ENCODE measurements at places on chromosomes 2 and 18. TPM values are rescaled to one million over a fixed set of nuclear protein-coding genes. Genes with fewer than 3 reads are reported as not detected.

- peak; percentile 99 for DNase-seq
Observed at GRCh38 chr2:127508631-127509034, 17.7 kb downstream of the IWS1 start.

DNA sequence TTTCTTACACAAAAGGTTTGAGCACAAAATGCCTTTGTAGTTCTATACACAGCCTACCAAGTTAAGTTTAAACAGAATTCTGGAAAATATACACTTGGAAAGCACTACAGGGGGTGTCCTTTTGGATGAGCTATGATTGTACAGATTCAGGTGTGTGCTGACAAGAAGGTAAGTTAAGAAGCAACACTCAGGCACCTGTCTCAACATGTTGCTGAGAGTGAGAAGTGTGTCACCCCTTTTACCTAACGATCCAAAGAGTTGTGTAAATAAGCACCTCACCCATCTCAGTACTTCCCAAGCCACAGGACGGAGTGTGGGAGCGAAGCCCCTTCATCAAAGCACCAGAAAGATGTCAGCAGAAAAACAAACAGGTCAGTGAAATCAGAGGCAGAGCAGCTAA lies 109.5 kb upstream of the DAPL1 start:
- DNase-seq = no peak

DNA sequence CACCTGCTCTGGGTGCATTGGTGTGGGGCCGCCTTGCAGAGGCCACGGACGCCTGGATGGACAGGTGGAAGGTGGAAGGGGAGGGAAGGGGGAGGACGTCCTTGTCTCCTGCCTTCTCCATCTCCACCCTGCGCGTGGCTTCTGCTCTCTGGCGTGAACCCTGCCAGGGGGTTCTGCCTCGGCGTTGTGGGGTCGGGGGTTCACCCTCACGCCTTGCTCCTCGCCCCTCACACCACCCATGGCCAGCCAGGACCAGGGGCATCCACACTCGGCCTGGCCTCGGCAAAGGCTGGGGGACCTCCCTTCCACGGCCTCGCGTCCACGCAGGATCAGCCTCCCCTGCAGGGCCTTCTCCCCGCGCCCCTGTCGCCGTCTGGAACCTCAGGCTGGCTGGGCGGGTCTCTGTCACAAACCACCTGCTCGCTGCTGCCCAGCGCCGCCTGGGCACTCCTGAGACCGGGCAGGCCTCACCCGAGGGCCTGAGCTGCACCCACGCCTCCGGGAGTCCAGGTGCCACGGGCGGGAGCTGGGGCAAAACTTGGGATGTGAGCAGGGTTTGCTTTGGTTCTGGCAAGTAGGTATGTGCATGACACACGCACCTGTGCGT lies 655.9 kb downstream of the GALR1 start:
- no peak for DNase-seq

DNA sequence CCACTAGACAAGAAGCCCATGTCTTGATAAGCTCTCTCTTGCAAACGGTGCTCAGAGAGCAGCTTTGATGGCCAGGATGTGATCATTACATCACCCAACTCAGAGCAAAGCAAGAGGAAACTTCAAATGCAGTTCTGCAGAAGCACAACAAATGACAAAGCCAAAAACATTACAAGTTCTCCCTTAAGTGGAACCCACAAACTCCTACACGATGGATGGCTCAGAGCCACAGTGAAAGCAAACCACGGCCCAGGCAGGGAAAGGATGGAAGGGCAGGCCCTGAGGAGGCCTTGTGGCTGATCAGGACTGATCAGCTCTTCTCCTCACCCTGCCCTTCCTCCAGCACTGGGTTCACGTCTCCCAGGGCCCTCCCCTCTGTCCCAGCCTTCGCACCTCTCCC lies 326.4 kb downstream of the EIPR1 start:
- no peak for DNase-seq

- no peak for DNase-seq
Observed at GRCh38 chr2:190587106-190587505, 52.6 kb upstream of the NEMP2 start.

DNA sequence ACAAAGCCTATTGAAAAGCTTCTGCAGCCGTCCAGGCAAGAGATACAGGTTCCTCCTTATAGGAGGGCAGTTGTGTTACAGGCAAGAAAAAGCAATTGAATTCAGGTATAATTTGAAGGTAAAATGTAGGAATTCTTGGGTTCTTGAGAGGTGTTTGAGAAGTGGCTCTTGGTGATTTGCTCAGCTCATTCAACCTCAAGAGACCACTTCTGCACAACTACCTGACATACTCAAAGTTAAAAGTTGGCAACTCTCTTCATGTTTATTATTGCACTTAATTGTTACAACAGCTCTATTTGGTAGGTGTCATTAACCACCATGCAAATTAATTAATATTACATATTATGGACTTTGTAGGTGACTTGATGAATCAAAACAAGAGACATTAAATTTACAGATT lies 753.2 kb downstream of the ADCYAP1 start:
- DNase-seq = no peak

GRCh38 chr2:18625563-18625962 lies 36.2 kb upstream of the NT5C1B start:
- no peak for DNase-seq

- DNase-seq = peak; percentile 13
Observed at GRCh38 chr2:123993728-123994323, 31.3 kb upstream of the CNTNAP5 start.

DNA sequence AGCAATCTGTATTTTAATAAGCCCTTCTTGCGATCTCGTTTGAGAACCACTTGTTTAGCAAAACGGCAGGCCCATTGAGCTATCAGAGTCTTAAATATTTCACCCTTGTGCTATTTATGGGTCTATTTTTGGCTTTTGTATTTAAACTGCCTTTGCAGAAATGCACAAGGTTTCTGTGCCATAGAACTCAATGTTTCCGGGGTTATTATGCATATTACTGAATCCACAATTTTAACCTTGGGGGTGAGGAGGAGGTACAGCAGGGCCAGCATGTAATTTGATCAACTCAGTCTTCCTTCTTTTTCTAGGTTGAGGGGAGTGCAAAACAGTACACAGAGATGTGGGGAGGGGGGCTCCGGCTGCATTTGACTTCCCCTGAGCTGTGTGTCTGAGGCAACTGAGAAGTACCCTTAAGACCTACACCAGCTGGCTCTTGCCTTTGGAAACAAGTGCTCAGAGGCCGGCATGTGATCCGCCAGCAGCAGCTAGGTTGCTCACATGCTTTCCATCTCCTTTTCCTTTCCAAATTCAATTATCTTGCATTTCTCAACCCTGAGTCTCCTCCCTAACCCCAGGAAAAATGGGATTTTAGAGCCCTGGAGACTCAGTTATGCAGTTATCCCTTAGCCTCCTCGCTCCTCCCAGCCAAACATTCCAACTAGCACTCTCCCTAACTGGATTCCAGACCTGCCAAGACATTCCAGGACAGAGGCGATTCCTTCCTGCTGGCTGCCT lies 103.0 kb downstream of the HNRNPLL start:
- DNase-seq = no peak

DNA sequence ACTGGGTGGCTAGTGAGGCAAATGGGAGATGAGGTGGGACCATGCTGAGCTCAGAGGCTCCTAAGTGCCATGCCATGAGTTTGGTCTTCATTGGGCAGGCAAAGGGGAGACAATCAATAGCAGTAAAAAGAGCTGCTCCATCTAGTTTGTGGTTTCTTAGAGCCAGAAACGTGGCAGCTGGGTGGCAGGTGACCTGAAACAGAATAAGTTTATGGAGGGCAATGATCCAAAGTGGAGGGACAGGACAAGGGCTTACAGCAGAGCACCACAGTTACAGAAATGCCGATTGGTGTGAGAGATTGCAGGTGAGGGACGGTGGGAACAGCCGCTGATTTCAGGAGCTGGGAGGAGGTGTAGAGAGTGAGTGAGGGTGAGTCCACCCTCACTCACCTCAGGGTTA lies 237.0 kb downstream of the LPIN1 start:
- DNase-seq = no peak

DNA sequence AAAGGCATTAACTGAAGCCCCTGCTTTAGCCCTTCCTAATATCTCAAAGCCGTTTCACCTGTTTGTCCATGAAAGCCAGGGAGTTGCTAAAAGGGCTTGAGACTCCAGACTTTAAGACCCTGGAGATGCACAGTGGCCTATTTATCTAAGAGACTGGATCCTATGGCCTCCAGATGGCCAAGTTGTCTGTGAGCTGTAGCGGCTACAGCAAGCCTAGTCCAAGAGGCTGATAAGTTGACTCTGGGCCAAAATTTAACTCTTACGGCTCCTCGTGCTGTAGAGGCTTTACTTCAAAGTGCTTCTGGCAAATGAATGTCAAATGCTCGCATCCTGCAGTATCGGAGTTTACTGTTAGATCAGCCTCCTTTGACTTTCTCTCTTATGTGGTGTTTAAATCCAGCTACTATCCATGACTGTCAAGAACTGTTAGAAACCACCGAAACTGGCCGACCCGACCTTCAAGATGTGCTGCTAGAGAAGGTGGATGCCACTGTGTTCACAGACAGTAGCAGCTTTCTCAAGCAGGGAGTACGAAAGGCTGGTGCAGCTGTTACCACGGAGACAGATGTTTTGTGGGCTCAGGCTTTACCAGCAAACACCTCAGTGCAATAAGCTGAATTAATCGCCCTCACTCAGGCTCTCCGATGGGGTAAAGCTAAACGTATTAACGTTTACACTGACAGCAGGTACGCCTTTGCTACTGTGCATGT lies 336.7 kb upstream of the CNTNAP5 start:
- no peak for DNase-seq

- no peak for DNase-seq
Observed at GRCh38 chr2:57044931-57045635, 861.3 kb downstream of the CCDC85A start.

- no peak for DNase-seq
Observed at GRCh38 chr2:121565389-121566250, 34.9 kb downstream of the RNU4ATAC start.

- no peak for DNase-seq
Observed at GRCh38 chr2:60070736-60071489, 482.5 kb downstream of the BCL11A start.

DNA sequence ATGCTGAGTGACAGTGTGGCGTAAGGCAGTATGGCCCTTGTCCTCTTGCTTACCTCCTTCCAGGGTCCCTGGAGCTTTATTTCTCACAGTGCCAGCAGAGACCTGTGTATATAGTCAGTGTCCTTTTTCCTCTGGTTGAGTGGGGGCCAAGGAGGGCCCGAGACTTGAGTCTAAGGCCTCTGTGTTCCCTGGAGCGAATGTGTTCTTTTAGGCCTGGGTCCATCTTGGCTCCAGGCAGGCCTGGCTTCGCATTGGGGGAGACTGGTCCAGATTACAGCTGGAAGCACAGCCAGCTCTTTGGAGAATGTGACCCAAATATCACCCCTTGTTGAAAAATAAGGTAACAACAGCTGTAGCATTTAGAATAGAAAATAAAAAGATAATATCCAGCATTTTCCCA lies 5.0 kb downstream of the VAMP5 start:
- no peak for DNase-seq

GCG gene
- total RNA-seq = not detected

DSG4 gene
- total RNA-seq = not detected

SERPINB13 gene
- not detected for total RNA-seq

OTOS gene
- not detected for total RNA-seq

RFX8 gene
- total RNA-seq = not detected

FOSL2 gene
- total RNA-seq = 39.7 TPM
